ENCODE measurements at places on chromosomes 3 and 15.

DNA sequence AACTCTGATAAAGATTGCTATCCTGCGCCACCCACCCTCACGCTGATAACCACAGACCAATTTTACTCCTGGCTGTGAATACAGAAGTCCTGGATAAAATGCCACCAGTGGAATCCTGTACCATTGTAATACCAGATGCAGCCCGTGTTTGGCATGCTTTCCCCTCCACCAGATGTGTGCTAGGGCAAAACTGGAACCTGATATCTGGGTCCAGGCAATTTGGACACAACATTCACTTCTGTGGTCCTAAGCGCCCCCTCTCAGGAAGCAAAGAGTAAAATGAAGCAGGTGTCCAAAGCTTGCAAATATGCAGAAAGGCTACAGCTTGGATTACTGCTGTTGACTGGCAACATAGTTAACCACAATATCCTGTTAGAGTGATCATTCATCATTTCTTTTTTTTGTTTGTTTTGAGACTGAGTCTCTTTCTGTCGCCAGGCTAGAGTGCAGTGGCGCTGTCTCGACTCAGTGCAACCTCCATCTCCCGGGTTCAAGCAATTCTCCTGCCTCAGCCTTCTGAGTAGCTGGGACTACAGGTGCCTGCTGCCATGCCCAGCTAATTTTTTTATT is 32.8 kb downstream of the LOXL1 start:
- peak; percentile 85 for DNase-seq

- no peak for DNase-seq
Measured at GRCh38 chr15:49860101-49860500, 239.3 kb downstream of the DTWD1 start.

DNA sequence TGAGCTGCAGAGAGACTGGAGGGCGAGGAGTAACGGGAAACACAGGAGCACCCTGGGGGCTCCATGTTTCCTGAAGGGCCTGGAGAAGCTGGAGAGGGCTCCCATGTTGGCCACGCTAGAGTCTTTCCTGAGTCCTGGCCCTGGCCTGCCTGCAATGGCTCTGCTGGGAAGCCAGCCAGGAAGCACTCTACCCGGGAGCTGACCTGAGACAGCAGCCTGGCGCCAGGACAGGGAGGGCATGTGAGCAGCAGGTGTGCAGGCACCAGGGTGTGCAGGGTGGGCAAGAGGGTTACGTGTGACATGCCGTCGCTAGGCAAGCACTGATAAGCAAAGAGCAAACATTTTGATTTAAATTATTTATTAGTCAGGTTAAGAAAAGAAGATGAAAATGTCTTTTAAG is 301.4 kb downstream of the OCA2 start:
- DNase-seq = no peak

GRCh38 chr3:84755860-84756259 is 202.9 kb upstream of the CADM2 start:
- DNase-seq = no peak

DNA sequence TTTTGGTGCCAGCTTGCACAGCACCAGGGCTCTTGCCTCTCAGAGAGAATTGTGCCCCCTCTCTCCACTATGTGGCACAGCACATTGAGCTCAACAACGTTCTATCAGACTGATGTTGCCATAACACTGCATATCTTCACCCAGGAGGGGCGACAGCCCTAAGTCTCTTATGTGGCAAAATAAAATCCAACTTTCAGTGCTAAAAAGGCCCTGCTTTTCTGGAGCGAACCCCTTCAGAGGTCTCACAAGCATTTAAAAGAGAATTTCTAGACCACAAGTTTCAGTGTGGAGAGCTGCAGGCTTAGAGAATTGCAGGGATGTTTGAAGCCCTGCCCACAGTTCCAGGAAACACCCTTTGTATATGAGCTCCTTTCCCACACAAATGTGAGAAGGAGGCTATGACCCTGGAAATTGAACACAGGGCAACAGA is 85.5 kb downstream of the LIPC start:
- DNase-seq = peak; percentile 77

DNA sequence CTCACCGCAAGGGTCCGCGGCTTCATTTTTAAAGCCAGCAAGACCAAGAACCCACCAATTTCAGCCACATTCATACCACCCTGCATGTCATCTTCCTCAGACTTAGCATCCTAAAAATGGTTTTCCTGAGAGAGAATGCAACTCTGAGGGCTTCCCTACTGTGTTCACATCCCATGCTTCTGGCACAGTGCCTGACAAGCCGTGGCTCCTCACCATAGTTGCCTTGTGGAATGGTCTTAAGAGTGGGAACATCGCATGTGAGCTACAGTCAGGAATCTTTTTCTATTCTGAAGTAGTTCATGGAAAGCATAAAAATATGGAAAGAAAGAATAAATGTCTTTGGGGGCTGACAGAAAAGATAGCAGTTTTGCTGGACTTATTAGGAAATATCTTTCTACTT is 120.3 kb downstream of the RAP2B start:
- DNase-seq = no peak

DNA sequence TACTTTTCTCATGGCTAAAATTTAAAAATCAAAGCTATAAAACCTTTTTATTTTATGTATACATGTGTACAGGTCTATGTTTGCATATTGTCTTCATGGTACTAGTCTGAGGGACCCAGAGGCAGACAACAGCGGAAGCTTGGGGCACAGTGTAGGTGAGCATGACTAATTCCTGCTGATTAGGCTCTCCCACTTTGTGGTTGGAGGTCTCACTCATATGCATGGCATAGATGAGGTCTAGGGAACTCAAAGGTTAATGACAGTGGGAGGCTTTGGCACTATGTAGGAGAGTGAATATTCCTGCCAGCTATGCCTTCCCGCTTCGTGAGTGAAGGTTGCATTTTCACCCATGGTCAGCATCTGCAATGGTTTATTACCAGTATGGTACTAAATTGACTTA is 47.5 kb upstream of the AADACL2 start:
- DNase-seq = peak; percentile 40

- peak; percentile 55 for DNase-seq
Measured at GRCh38 chr3:197746209-197746608, 3.5 kb upstream of the FYTTD1 start.

DNA sequence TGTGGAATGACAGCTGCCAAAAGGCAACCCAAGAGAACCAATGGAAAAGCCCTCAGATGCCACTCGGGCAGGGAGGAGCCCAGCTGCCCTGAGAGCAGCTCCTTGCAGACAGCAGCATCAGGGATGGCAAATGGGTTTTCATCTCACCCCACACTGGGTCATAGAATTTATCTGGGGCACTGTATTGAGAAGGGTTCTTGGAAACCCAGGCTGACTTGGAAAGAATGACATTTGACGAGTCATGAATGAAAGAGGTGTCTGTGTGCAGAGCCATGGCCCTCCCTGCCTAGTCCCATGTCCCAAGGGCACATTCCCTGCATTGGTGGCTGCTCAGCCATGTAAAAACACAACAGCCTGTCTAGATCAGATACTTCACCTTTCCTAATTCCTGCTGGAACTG is 157.9 kb upstream of the BHLHE40 start:
- DNase-seq = no peak

DNA sequence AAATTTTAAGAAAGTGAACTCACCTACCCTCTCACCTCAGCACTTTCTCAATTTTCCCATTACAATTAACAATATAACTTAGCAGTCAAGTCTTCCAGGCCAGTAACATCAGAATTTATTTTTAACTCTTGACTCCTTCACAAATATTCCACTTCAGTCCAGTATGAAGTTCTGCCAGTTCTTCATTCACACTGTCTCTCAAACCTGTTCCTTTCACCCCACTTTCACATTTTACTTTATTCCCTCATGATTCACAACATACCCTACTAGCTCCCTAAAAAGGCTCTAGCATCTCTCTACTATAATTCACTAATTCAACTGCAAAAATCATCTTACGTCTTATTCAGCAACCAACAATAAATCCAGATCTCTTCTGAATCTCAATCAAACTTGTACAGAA is 3.8 kb downstream of the GSK3B start:
- no peak for DNase-seq

DNA sequence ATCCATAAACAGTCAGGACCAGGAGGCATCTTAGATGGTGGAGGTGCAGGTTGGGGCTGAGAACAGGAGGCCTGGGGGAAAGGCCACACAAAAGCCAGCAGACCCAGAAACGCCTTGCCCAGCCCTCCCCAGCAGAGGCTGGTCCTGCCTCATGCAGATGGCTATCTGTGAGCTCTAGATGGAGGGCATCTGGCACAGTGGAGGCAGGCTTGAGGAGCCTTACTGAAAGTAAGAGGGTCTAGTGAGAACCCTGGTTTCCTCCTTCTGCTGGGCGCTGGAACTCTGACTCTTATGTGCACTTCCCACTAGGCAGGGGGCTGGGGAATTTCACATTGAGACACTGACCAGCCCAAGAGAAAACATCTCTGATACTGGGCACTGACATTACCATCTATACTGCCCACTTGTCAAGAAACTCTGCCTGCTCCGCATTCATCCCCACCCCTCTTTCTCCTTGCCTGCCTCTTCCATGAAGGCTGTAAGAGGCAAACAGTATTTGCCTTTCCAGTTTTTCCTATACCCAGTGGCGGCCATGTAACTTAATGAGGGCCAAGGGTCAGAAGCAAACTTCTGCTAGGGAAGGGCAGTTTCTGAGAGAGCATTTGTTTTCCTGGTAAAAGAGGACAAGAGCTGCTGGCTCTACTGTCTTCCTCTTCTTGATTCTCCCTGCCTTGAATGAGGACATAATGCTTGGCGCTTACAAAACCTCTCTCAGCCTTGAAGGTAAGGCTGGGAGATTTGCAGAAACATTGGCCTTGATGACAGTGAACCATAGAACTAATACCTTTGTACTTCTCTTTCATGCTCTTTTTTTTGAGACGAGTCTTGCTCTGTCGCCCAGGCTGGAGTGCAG is 4.4 kb upstream of the SCN5A start:
- no peak for DNase-seq

GRCh38 chr15:100693451-100693850 is 91.1 kb downstream of the ASB7 start:
- DNase-seq = no peak

- no peak for DNase-seq
Measured at GRCh38 chr15:97023488-97023844, 693.0 kb downstream of the NR2F2 start.

DNA sequence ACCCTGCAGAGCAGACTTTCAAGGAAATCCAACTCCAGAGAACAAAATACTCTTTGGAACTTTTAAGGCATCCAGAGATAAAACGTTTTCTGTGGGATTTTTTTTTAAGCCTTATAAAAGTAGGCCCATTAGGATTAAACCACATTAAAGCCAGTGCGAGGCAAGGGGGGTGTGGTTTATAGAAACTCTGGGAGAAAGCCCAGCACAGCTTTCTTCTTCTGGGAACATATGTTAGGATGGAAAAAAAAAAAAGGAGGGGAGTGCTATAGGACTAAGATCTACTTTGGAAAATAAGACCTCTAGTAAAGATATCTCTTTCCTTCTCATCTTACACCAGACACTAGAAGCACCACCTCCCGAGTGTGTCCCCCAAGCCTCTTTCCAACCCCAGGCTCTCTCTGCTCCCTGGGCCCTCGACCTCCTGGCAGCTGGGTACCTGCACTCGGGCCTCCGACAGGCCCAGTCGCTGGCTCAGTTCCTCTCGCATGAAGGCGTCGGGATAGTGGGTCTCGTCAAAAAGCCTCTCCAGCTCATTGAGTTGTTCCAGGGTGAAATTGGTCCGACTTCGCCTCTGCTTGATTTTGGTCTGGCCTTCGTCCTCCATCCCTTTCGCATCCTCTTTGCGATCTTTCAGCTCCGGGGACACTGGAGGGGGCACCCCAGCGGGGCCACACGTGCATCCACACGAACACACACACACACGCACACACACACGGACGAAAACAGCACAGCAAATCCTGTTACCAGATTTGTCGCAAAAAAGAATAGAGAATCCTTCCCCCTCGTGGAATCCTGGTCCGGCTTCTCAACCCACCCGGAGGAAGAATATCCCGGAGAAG is 3.8 kb downstream of the SHOX2 start:
- DNase-seq = no peak

DNA sequence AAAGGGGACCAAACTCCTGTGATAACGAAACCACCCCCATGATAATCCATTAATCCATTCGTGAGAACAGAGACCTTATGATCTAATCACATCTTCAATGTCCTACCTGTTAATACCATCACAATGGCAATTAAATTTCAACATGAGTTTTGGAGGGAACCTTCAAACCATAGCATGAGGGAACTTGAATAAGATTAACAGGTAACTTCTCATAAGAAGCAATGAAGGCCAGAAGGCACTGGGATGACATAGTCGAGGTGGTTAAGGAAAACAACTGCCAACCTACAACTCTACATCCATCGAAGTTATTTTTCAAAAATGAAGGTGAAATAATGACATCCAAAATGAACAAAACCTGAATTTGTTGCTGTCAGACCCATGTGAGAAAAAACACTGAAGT is 478.9 kb downstream of the EDEM1 start:
- DNase-seq = no peak

DNA sequence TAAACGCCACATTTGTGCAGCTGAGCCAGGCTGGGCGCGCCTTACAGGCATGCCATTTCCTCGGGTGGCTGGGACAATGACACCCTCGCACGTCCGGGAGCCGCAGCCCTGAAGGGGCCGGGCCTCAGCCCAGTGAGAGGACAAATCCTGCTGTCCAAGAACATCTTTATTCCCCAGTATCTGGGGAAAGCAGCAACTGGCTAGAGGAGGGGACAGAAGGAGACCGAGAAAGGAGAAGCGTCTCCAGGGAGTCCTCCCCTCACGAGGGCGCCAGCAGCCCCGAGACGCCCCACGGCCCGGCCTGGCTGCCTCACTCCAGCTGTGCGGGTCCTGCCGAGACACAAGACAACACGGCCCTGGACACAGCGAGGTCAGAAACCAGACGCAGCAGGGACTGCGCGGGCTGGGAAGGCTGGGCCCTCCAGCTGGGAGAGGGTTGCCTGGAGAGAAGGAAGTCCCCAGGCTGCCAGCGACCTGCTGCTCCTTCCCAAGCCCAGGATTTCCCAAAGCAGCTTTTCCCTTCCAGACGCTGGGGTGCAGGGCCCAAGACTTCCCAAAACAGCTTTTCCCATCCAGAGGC is 130.2 kb downstream of the CHSY1 start:
- peak; percentile 68 for DNase-seq

GRCh38 chr3:31370380-31370666 is 162.4 kb upstream of the STT3B start:
- DNase-seq = no peak

GRCh38 chr3:108201258-108201657 is 21.0 kb downstream of the IFT57 start:
- no peak for DNase-seq

GRCh38 chr3:132209855-132210254 is 107.4 kb upstream of the ACP3 start:
- no peak for DNase-seq

GRCh38 chr3:130907966-130908365 is 14.1 kb downstream of the ATP2C1 start:
- no peak for DNase-seq

- DNase-seq = no peak
Measured at GRCh38 chr15:58049520-58050227, 15.8 kb downstream of the ALDH1A2 start.

GRCh38 chr3:142315083-142315482 is 89.7 kb upstream of the GK5 start:
- no peak for DNase-seq

DNA sequence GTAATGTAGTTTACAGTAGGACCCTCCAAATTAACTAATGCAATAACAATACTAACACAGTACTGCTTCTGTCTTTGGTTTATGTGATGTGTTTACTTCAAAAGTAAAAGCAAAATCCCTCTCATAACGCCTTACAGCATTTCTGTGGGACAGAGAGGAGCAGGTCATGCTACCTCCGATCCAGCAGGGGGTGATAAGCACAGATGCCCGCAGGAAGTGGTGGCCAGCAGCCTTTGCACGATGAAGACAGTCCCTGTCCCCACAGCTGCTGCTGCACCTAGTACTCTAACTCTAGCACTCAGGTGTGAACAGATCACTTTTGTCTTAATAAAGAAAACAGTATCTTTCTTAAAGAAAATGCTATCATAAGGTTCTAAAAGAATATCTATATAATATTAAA is 38.3 kb downstream of the ANO10 start:
- DNase-seq = no peak

Measured in KBM-7 (cell line).